Cerebellum (tissue), 4 donors: ENCODE measurements at places on chromosomes 6 and 20.

GRCh38 chr6:168937054-168937453 is 316.6 kb downstream of the THBS2 start:
- DNase-seq = no peak

- no peak for DNase-seq
Observed at GRCh38 chr20:10429443-10429981, 4.5 kb downstream of the MKKS start.

DNA sequence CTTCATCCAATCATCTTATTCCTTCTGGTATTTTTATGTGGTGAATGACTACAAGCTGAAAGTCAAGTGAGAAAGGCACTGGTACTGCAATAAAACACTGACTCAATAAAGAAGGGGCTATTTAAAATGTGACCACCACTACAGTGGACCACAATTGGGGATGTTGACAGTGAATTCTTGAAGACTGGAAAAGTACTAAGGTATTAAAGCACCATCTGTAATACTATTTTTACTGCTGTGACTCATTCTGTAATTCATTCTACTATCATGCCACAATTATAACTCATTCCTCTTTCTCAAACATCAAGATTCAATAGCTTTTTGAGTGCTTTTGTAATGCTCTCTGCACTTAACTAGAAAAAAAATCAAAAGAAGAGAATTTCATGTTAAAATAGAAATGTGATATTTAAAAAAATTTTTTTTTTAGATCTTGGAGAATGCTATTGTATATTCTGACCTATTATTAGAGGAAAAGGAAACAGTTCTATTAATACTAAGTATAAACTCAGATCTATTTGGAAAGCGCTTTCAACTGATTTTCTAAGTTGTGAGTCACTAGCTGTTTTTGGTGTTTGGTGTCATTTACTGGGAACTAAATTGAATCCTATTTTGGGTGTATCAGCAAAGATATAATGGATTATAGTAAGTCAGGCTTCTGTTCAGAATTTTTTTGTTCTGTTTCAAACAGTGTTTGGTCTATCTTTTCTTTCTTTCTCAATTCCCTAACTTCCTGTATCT is 104.7 kb upstream of the TMEM170B start:
- no peak for DNase-seq

GRCh38 chr6:139653111-139653510 is 278.7 kb upstream of the CITED2 start:
- DNase-seq = no peak

- DNase-seq = no peak
Observed at GRCh38 chr20:56202493-56203077, 45.9 kb upstream of the MC3R start.

DNA sequence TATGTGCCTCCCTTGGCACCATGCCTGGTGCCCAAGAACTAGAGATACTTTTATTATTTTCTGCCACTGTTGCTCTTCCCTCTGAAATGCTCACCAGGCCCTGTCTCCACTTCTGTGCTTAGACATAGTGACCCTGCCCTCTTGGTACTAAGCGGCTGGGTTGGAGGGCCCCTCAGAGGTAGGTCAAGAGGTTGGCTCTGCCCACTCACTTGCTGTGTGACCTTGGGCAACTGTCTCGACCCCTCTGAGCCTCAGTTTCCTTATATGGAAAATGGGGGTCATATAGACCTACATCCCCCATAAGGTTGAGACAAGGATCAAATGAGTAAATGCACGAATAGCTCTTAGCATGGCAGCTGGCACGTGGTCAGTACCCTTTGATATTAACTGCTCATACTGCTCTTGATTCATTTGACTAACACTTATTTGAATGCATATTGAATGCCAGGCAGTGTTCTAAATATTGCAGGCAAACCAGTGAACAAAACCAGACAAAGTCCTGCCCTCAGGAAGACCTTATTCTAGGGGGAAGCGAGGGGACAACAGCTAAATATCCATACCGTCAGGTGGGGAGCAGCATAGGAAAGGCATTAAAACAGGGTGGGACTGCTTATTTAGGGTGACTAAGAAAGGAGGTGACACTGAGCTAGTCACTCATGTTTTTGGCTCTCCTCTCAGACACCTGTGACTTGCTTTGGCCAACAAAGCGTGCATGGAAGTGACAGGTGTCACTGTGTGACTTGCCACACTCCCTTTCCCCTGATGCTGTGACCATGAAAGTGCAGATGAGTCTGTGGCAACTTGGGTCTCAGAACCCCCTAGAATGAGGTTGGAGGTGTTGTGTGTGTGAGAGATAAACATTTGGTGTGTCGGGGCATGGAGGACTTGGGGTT is 14.3 kb upstream of the SPO11 start:
- no peak for DNase-seq
